Eye (tissue), 1 donor: ENCODE measurements at places on chromosomes 5 and 9.
A peak's percentile ranks its signal among the peaks of the same experiment; 100 is the strongest.

DNA sequence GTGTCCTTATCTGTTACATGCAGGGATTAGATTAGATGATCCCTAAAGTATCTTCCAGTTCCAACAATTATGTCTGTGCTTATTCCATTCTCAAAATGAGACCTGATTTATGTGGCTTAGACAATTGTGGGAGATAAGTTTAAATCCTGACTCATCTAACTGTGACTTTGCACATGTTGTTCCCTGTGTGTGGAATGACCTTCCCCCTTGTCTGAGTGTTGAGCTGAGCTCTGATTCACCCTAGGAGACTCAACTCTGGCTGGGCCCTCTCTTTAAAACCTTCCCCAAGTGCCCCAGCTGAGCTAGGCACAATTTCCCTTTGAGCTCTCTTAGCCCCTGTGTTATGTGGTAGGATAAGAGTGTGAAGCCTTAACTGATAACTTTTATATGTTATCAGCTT is 118.9 kb upstream of the ELL2 start:
- no peak for DNase-seq

- DNase-seq: no peak
These were observed 33.5 kb downstream of the PDGFRB start for GRCh38 chr5:150122158-150122510.

GRCh38 chr9:21082671-21083070 is 4.9 kb upstream of the IFNB1 start:
- no peak for DNase-seq

- DNase-seq: peak; percentile 88
These were observed 403 bp downstream of the NINJ1 start for GRCh38 chr9:93133681-93134014.

GRCh38 chr9:36966371-36967097 is 67.5 kb downstream of the PAX5 start:
- no peak for DNase-seq

- DNase-seq: no peak
These were observed 134.8 kb downstream of the PCSK5 start for GRCh38 chr9:76025286-76025685.

DNA sequence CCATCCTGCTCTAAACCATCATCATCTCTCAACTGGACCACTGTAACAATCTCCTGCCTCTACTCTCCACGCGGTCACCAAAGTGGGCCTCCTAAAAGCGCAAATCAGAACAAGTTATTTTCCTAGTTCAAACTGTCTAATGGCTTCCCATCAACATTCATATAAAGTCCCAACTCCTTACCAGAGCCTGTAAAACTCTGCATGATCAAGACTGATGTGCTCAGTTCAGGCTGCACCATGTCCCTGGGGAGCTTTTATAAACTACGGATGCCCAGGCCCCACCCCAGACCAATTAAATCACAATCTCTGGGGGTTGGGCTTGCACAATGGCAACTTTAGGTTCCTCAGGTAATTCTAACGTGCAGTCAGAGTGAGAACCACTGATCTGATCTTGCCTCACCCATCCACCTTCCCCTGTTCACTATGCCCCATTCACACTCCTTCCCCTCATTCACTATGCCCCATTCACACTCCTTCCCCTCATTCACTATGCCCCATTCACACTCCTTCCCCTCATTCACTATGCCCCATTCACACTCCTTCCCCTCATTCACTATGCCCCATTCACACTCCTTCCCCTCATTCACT is 129.2 kb downstream of the DCP2 start:
- no peak for DNase-seq
